Activated CD4-positive, CD25-positive, alpha-beta regulatory T cell treated with anti-CD3 and anti-CD28 coated beads, Interleukin-2, amount 50 U/mL, for 24 hours (primary cell): ENCODE measurements at places on chromosomes 4 and X.

GRCh38 chr4:124790471-124790870 lies 77.9 kb upstream of the ANKRD50 start:
- no peak for ATAC-seq

DNA sequence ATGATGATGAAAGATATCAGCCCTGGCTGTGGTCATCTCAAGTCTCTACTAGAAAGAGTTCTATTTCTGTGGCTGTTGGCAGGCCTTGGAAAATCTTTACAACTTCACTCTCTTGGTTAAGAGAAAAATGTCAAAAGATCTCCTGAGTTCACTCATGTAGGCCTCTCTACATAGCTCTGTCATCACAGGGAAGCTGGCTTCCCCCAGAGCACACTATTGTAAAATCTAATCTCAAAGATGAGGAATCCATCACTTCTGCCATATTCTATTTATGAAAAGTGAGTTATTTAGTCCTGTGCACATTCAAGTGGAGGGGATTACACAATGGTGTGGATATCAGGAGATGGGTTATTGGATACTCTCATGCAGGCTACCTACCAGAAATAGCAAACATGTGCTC lies 388.4 kb upstream of the HS3ST1 start:
- ATAC-seq = no peak

- peak; percentile 53 for ATAC-seq
Observed at GRCh38 chr4:184983672-184984356, 34.5 kb upstream of the HELT start.

DNA sequence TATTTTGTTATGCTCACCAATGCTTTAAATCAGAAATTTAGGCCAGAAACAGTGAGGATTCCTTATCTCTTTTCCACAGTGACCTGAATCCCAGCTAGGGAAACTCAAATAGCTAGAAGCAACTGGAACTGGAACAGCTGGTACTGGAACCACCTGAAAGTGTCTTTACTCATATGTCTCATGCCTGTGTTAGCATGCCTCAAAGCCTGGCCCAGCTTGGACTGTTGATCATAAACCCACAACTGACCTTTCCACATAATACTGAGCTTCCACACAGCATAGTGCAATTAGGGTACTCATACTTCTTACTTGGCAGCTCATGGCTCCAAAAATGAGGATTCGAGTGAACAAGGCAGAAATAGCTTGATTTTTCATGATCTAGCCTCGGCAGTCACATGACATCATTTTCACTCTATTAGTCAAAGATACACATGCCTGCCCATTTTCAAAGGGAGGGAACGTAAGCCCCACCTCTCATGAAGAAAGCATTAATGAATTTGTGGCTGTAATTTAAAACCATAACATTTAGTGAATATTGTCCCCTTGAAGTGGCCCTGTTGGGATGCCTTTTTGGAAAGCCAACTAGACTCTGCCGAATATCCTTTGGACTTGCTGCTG lies 80.8 kb upstream of the ACSL1 start:
- no peak for ATAC-seq

DNA sequence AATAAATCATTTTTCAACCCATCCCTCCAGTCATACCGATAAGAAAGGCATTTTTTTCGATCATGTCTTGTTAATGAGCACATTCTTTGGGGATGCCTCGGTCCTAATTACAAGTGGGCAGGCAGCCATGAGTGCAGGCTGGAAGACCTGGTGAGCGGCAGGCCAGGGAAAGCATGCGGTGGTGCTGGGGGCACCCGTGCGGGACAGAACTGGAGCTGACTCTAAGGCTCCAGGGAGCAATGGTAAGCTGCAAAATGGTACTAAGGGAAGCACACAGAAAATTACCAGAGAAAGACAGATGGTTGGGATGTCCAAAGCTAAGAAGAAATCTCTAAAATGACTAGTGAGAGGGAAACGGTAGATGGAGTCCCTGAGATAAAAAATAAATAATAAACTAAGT lies 411.0 kb upstream of the AGA start:
- ATAC-seq = no peak

- ATAC-seq = peak; percentile 98
Observed at GRCh38 chr4:77193511-77194102, 36.6 kb downstream of the CCNG2 start.

DNA sequence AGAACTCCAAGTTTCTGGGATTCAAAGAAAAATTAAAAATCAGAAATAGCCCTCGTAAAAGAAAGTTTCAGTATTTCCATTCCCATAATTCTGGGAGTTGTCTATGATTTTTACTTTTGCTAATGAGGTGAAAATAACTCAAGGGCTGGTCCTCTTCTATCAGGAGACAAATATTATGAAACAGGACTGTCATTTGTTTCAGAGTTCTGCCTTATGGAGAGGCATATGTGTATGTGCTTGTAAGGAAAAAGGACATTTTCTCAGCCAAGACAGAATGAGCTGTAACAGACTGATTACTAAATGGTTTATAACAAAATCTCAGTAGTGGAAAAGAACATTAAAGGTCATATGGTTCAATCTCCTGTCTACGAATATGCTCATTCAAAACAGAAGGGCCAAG lies 59.0 kb upstream of the TAB3 start:
- ATAC-seq = no peak

- ATAC-seq = no peak
Observed at GRCh38 chr4:74054483-74055047, 16.1 kb upstream of the CXCL3 start.

- ATAC-seq = no peak
Observed at GRCh38 chr4:127209580-127210095, 423.1 kb upstream of the INTU start.

DNA sequence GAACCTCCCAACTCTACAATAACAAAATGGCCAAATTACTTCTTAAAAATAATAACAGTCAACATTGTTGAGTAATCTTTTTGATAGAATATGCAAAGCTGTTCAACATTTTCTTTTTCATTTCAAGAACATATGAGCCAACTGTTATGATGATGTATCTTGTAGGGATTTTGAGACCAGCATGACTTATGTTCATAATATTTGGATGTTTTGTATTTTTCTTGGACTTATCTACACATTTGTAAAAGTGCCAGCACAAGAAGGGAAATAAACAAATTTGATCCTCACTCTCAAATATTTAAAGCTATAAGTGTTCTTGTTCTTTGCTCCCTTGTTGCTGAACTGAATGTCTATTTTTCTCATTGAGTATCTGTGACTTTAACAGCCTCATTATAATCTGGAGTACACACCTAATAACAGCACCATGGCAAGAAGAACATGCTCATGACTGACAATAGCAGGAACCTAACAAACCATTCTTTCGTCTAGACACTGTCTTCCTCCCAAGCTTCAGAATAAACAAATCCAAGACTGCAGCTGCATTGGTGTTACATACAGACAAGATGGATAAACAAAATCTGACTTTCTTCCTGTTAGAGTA lies 1049.7 kb downstream of the FAT4 start:
- ATAC-seq = no peak

DNA sequence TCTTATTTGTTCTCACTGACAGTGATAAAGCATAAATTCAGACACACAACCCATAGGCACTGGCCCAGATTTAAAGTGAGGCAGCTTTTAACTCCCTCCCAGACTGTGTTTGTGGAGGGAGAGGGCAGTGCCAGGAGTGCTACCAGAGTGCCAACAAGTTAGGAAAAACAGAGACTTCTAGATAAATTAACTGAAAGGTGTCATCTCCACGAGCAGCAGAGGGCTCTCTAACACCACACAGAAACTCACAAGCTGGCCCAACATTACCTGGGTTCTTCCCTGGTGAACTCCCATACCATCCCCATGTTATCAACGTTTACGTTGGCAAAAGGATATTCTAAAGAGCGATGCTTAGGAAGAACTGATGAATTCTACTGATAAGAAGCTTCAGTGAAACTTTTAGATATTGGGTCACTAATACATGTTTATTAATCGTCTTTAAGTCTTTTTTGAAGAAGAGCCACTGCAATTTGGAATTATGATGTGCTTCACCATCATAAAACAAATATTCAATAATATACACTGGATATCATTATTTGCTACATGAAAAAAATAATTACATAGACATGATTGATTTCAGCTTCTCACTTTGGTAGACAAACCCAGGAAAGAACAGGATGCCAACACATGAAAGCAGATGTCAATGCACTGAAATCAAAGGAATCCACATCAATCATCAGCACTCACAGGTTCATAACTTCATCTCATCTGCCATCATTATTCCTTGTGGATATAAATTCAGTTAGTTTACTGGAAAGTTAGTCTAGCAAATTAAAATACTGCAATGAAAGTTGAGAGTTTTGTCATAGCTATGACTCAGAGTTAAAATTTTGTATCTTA lies 121.2 kb upstream of the NAP1L5 start:
- peak; percentile 10 for ATAC-seq

GRCh38 chr4:87034527-87034926 lies 99.7 kb downstream of the AFF1 start:
- peak; percentile 97 for ATAC-seq

DNA sequence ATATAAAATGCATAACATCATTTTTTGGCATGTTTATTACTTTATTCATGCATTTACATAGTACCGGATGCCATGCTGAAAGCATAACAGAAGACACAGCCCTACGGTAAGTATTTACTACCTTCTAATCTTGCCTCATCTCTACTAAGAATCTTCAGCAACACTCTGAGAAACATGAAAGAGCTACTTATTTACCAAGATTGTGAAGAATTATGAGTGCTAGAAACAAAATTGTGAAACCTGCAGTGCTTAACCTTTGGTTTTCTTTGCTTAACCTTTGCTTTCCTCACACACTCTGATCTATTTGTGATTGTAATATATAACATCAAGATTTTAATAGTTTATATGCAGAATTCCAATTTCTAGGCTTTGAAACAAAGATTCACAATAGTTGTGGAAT lies 7.4 kb downstream of the ANTXR2 start:
- ATAC-seq = peak; percentile 30

DNA sequence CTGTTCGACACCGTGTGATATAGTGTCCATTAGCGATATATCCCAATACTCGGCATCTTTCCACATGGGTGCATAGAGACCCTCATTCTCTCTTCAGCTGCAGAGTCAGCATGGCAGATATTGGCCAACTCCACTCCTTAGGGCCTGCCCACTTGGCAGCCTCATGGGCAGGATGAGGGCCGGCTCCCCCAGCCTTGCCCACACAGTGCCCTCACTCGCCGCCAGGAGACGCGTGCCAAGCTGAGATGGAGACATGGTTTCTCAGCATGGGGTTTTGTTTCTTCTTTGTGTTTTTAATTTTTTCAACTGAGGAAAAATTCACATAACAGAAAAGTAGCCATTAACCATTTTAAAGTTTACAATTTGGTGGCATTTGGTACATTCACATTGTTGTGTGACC lies 5.3 kb upstream of the PLXNA3 start:
- no peak for ATAC-seq

DNA sequence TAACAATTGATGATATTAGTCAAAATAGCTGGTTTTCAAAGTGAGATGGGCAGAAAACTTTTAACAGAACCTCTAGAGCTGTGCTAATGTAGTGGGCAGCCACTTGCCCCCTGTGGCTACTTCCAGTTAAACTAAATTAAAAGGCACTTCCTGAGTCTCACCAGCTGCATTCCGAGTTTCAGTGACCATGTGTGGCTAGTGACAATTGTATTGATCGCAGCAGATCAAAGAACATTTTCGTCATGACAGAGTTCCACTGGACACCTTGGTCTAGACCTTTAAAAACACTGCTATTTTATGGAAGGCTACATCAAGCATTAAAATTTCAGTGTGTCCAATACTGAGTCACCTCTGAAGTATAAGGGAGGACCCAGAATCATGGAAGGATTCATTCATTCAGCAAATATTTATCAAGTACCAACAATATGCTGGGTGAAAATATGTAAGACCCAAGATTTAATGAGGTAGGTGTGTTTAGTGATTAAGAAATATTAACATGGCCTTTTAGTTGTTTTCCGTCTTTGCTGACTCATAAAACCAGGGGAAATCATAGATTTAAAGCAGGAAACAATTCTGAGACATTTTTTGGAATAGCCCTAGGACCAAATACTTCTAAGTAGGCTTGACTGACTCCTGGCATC lies 5.1 kb upstream of the FAT1 start:
- no peak for ATAC-seq

- no peak for ATAC-seq
Observed at GRCh38 chr4:183355405-183355804, 33.2 kb upstream of the CLDN24 start.

DNA sequence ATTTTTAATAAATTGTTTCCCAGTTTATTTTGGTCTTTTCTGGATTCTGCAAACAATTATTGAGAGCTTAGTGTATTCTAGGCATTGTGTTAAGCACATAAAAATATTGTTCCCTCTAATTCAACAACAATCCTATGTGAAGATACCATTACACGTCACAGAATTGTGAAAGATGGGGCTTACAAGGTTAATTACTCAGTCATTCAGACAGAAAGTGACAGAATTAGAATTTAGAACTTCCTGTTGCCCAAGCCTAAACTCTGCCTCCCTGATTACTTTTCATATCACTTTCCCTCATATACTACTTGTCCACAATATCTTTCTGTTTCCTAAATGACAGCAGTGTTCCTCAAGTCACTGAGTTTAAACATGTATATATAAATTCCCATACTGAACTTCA lies 186.7 kb upstream of the VEGFC start:
- no peak for ATAC-seq

DNA sequence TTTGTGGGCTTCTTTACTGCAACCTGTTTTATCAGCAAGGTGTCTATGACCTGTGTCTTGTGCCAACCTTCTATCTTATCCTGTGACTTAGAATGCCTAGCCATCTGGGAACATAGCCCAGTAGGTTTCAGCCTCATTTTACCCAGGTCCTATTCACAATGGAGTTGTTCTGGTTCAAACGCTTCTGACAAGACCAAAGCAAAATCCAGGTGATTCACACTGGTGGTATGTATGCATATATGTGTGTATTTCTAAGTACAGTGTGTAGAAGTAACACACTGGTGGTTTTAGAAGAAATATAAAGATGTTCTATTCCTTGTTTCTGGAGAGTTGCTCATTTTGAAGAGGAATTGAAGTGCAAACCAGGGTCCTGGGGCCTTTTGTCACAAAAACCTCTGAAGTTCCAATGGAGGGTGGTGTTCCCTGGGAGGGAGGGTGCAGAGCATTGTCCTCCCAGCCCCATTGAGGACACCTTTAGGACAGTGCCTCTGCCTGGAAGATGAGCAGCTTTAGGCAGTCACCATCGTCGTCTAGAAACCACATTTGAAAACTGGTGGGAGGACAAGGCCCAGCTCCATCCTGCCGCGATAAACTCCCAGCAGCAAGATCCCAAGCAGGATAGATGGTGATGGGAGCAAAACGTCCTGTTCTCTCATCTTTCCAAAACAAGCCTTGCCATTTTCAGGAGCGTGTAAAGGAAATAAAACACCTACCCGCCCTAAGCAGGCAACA lies 191.4 kb downstream of the TSPAN5 start:
- no peak for ATAC-seq

DNA sequence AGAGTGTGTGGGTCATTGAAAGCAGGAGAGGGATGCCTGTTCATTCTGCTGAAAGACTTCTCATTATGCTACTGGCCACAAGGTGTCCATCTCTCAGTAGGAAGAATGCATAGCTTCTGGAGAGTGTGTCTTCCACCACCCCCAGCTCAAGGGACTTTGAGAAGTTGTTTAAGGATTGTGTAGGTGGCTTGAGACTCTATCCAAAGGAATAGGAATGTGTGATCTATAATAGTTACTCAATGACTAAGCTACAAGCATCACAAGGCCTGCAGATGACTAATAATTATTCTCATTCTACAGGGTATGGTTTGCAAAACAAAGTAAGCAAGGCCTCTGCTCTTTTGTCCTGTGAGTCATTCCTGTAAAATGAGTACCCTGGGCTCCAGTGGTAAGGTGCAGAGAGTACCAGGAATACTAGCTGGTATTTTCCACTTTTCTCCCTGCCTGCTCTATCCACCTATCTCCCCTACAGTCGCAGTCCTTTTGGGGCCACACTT lies 279.8 kb upstream of the BOD1L1 start:
- ATAC-seq = no peak

GRCh38 chr4:86955888-86956451 lies 21.2 kb downstream of the AFF1 start:
- peak; percentile 63 for ATAC-seq
